ENCODE measurements at places on chromosomes 5 and 9. TPM values are rescaled to one million over a fixed set of nuclear protein-coding genes. Genes with fewer than 3 reads are reported as not detected.

Gene CD72
- total RNA-seq: 3.5 TPM

Gene PPP2CA
- 183 TPM for total RNA-seq

Gene ISOC1
- total RNA-seq: 20.5 TPM

Gene DBH
- total RNA-seq: under 0.01 TPM

Gene GMCL2
- total RNA-seq: not detected

Gene SPINK7
- total RNA-seq: not detected

Gene CCDC171
- total RNA-seq: 4.7 TPM

Gene STX17
- total RNA-seq: 24.3 TPM

Gene AFAP1L1
- 93.5 TPM for total RNA-seq

Gene CYSRT1
- total RNA-seq: not detected
